ENCODE measurements at places on chromosomes 1 and 21.

- DNase-seq, result no peak
Observed at GRCh38 chr1:78070210-78070609, 24.4 kb downstream of the GIPC2 start.

- DNase-seq, result peak; percentile 42
Observed at GRCh38 chr1:11961230-11961629, 19.0 kb upstream of the MFN2 start.

DNA sequence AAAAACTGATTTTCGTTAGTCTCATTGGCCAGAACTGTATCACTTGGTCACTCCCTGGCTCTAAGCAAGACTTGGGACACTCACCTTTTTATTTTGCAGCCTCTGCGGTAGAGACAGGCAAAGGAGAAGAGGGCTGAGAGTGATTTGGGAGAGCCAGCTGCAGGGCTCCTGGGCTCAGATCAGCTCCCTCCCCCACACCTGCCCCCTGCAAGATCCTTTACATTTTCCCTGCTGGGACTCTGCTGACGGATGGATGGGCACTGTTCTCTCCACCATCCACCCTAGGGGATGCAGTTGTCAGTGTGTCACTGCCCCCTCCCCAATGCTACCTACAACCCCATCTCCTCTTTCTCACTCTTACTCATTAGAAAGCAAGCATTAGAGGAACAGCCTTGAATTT, 301.1 kb upstream of the KAZN start:
- no peak for DNase-seq

DNA sequence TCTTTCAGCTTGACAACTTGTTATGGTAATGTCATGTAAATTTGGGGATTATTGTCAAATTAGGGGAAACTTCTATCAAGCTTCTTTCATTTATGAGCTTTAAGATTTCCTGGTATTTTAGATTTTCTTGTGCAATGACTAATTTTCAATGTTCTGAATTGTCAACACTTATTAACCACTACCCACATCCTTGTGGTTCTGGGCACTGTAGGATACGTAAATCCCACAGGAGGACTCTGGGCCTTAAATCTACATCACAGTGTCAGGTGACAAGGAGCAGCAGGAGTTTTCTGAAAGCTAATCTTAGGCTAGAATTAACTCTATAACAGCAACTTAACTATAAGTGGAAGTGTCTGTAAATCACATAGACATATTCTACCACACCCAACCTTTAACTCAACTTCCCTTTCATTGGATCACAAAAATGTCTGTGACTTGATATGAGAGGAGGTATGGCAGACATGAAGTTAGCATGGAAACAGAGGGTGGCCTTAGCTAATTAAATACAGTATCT, 397.7 kb downstream of the HLX start:
- DNase-seq, result no peak

DNA sequence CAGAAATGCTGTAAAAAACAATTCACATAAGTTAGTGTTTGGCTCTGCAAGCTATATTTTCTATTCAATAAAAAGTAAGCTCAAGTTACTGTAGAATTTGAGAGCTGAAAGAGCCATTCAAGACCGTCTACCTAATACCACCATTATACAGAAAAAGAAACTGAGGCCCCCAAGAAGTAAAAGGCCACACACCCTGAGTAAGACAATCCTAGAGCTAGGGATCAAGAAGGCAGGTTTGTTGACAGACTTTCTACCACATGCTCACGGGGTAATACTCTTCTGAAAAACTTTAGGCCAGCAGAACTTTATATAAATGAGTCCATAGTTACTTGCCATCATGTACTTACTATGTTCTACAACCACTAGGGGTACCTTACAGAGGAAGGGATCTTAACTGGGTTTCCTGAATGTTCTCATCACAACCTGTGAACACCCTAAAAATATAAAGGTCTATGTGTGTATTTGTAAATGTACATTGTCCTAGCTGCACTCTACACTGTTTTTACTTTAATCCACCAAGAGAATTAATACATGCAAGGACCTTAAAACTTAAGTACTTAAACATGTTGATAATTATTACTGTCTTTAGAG, 2.7 kb downstream of the PSMG1 start:
- DNase-seq, result no peak

DNA sequence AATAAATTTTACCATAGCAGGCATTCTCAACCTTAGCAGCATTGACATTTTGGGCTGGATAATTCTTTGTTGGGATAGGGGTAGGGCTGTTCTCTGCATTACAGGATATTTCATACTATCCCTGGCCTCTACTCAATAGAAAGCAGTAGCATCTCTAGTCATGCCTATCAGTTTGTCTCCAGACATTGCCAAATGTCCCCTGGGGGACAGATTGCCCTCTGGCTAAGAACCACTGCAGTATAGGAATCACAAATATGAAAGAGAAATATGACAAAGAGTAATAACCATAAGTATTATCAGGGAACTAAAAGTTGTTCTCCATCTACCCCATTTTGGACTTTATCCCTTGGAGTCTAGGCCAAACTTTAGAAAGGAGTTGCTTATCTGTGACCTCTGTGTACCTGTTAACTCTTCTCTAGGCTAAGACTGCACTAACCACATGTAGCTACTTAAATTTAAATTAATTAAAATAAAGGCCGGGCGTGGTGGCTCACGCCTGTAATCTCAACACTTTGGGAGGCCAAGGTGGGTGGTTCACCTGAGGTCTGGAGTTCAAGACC, 76.1 kb downstream of the AGO3 start:
- no peak for DNase-seq

GRCh38 chr1:196607981-196608380, 259 bp downstream of the KCNT2 start:
- no peak for DNase-seq

GRCh38 chr1:65538086-65538485, 117.6 kb downstream of the LEPR start:
- DNase-seq, result no peak

GRCh38 chr21:33659568-33659949, 17.3 kb downstream of the ITSN1 start:
- no peak for DNase-seq

DNA sequence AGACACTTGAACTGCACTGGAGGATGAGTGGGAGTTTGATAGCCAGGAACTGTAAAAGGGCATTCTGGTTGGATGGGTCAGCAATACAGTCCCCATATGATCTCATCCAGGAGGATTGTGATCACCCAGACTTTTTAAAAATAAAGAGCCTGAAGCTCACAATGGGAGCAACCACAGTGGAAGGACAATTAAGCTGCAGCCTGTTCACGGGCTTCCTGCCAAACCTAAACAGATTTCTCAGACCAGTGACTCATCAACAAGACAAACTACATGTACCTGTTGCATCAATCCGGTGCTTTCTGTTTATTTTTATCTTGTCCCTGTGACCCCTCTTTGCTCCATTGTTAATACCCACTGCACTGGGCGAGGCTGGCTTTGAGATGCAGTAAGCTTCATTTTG, 52.3 kb downstream of the PAPPA2 start:
- peak; percentile 3 for DNase-seq

DNA sequence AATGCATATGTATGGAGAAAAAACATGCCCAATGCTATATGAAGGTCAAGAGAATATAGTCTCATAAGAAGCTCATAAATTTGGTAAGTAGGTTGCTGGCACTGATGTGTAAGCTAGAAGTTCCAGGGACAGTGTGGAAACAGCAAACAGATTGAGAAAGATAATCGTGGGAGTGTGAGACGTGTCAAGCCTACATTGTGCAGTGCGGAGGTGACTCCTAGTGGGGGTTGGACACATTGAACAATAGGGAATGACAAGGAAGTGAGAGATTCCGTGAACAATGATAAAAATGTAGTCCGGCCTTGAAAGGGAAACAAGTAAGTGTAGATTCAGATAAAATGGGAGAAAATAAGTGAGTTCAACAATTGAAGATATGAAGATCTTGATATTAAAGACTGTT, 788.4 kb upstream of the PRMT6 start:
- DNase-seq, result peak; percentile 3

DNA sequence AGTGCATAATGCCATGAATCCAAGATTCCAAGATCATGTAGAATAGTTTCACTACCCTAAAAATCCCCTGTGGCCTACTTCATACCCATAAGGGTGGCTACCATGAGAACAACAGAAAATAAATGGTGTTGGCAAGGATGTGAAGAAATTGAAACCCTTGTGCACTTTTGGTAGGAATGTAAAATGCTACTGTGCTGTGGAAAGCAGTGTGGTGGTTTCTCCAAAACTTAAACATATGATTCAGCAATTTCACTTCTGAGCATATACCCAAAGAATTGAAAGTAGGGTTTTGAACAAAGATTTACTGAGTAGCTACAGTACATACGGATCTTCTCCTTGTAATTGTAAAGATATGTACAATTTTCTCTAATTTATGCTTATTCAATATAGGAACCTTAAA, 16.0 kb downstream of the FNBP1L start:
- no peak for DNase-seq

- no peak for DNase-seq
Observed at GRCh38 chr1:230464671-230465070, 38.5 kb upstream of the PGBD5 start.

- no peak for DNase-seq
Observed at GRCh38 chr1:78687914-78688313, 38.3 kb downstream of the IFI44 start.

- no peak for DNase-seq
Observed at GRCh38 chr1:40341491-40342380, 24.6 kb upstream of the COL9A2 start.

- DNase-seq, result peak; percentile 15
Observed at GRCh38 chr21:31732597-31733550, 956 bp upstream of the SCAF4 start.

DNA sequence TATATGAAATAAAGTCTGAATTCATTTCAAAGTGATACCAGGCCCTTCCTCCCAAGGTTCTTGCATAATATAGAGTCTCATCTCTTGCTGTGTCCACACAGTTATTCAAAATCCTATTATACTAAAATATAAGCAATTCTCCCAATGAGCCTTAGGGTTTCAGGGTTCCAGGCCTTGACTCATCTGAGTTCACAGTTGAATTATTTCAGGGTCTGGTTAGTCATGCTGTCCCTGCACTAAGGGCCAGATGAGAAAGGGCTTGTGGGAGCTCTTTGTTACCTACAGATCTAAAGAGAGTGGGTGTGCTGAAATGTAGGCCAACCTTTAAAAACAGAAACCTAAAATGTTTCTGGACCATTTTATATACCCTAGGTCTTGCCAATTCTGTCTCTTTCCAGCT, 337.5 kb upstream of the LRRC7 start:
- no peak for DNase-seq

- DNase-seq, result no peak
Observed at GRCh38 chr1:71087060-71087459, 6.2 kb upstream of the ZRANB2 start.

DNA sequence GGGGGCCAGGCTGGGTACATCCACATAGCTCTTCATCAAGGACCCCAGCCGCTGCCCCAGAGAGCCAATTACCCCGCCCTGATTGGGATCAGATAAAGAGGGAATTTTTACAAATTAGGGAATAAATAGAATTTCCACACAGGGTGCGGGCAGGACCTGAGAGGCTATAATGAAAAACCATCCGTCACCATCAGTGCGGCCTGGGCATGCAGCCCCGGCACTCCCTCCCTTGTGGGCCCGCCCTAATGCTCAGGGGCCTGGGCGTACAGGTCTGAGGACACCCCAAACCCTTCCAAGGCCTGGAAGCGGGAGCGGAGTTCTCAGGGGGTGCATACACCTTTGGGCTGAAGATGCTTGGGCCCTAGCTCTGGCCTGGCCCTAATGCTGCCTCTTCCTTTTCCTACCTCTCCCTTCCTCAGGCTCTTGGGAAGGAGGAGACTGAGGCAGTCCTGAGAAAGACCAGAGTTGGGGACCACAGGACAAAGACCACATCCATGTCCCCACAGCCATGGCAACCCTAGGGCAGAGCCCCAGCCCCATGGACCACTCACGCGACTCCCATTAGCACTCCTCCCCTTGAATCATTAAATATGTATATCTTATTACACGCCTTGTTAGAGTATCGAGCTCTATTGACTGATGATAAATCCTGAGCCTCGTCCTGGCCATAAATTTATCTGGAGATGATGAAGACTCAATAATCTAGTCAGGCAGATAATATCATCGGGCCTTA, 16.3 kb downstream of the DMAP1 start:
- DNase-seq, result no peak

- peak; percentile 3 for DNase-seq
Observed at GRCh38 chr1:64675718-64676345, 69.0 kb upstream of the RAVER2 start.

DNA sequence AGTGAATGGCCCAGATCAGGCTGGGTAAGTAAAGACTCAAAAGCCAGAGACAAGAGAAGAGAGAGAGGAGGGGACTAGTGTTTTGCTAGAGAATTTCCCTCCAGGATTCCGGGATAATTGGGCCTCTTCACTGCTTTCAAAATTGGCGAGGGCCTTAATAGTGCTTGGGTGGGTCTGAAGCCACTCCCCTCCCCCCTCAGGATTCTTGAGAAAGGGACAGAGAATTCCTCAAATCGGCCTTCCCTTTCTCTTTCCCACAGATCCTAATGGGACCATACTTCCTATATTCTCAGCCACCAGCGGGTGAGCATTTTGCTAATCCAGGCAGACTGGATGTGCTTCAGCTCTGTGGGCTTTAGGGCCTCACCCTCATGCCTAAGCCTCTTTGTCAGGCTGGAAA, 11.9 kb downstream of the SFN start:
- DNase-seq, result no peak

GRCh38 chr1:15802234-15802965, 5.0 kb downstream of the UQCRHL start:
- no peak for DNase-seq

Measured in HepG2 (cell line).